HS-5 (cell line): ENCODE measurements at places on chromosomes 5 and 9.

GRCh38 chr5:65989158-65989557 lies 62.8 kb downstream of the ERBIN start:
- DNase-seq = no peak

DNA sequence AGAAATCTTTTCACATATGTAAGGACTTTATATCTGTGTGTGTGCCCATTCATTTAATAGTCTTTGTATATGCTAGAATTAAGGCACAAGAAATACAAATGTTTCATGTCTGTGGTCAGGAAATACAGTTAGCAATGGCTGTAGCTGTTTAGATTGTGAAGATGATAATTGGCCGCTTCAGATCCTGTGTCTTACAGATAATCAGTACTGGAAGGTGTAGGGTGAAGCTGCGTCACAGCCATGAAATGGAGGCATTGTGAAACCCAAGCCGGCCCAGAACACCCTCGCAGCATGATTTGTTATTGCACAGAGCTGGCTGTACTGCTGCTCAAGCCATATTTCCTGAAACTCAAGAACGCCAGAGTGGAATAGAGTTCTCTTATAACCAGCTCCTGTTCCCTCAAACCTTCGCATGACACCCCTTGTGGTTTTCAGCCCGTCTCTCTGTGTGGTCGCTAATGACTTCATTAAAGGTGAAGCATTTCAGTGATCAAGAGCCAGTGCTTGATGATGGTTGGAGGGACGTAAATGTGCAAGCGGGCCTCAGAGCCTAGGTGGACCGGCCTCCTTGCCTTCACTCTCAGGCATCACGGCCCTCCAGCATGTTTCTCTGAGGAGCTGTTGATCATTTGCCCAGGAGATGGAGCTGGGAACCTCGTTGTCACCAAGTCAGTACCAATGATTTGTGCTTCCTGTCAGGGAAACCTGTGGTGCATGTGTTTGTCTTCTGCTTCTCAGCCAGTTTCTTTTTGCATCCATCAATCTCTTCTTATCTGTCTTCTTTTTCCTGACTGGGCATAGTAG lies 80.1 kb downstream of the F2RL2 start:
- DNase-seq = no peak

- no peak for DNase-seq
These were observed 72.8 kb upstream of the PITX1 start for GRCh38 chr5:135106610-135107471.

GRCh38 chr5:172050080-172050479 lies 43.6 kb upstream of the FBXW11 start:
- no peak for DNase-seq

- DNase-seq = no peak
These were observed 205.3 kb downstream of the CDH10 start for GRCh38 chr5:24439465-24439864.

- no peak for DNase-seq
These were observed 628.0 kb upstream of the ADAMTS16 start for GRCh38 chr5:4511996-4512656.
